Stimulated activated CD8-positive, alpha-beta memory T cell treated with anti-CD3 and anti-CD28 coated beads, Interleukin-7, amount 100 ng/mL, for 4 hours (primary cell): ENCODE measurements at places on chromosomes 3 and 15.

DNA sequence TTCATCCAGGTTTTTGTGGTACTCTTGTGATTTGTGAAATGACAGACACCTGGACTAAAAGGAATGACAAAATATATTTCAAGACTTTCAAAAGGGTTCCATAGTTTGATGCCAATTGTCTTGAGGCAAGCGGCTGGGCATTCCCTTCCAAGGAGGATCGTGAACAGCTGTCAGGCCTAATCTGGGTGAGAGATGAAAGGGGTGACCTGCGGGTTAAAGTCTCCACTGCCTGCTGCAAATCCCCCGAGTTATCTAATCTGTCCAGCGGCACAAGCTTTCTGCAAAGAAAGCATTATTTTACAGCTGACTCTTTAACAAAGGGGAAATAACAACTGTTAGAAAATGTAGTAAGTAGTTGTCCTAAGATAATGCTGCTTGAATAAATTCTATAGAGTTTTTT lies 128.7 kb upstream of the MB21D2 start:
- DNase-seq, result no peak

DNA sequence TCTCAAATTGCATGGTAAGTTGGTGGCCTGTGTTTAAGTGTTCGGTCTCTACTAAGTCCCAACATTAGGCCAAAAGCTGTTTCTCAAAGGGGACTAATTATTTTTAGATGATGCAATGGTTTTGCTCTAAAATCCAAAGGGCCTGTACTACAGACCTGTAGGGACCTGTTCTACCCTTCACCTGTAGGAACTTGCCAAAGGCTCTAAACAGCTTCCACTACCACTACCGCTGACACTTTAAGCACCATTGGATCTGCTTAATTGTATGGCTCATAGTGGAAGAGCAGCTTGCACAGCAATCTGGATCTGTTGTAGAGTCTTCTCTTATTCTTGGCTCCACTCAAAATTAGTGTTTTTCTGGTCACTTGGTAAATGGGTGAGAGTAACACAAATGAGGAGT lies 346.8 kb downstream of the EPHA6 start:
- DNase-seq, result no peak

DNA sequence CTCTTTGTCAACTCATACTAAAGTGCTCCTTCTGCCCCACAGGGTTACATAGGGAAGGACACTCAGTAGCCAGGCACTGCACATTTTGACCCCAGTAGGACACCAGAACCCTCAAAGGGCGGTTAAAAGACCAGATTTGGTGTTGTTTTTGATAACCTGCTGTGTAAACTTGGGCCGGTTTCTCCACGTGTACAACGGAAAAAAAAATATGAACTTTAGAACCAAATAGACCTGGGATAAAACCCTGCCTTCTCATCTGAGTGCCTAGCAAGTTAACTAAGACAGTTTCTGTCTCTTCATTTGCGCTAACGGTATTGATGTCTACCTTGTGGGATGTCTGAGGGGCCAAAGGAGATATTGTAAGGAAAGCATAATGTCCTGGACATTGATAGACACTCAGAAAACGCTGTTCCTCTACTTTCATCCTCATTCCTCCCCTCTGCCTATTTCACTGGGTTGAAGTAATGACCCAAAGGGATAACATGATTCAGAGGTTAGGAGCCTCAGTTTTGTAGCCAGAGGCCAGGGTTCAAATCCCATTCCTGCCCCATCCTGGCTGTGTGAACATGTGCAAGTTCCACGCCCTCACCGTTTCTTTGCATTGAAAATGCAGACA lies 155.9 kb upstream of the LPP start:
- DNase-seq, result no peak

- DNase-seq, result no peak
These were observed 18.4 kb upstream of the GHSR start for GRCh38 chr3:172466553-172467130.

DNA sequence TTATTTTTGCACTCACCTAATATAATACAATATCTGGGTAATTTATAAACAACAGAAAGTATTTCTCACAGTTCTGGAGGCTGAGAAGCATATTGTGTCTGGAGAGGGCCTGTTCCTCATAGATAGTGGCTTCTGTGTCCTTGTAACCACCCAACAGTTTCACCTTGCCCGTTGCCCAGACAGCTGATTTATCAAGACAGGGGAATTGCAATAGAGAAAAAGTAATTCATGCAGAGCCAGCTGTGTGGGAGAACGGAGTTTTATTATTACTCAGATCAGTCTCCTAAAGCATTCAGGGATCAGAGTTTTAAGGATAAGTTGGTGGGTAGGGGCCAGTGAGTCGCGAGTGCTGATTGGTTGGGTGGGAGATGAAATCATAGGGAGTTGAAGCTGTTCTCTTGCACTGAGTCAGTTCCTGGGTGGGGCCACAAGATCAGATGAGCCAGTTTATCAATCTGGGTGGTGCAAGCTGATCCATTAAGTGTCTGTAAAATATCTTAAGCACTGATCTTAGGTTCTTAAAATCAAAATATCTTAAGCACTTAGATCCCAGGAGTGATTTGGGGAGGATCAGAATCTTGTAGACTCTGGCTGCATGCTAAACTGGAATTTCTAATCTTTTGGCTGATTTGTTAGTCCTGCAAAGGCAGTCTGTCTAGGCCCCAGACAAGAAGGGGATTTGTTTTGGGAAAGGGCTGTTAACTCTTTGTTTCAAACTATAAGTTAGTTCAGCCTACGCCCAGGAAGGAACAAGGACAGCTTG lies 33.9 kb upstream of the C15orf39 start:
- DNase-seq, result no peak

GRCh38 chr3:117922039-117922438 lies 1112.6 kb downstream of the IGSF11 start:
- DNase-seq, result no peak
